ENCODE measurements at places on chromosomes 7 and 10.

- no peak for DNase-seq
Measured at GRCh38 chr10:11602358-11602757, 9.1 kb downstream of the USP6NL start.

DNA sequence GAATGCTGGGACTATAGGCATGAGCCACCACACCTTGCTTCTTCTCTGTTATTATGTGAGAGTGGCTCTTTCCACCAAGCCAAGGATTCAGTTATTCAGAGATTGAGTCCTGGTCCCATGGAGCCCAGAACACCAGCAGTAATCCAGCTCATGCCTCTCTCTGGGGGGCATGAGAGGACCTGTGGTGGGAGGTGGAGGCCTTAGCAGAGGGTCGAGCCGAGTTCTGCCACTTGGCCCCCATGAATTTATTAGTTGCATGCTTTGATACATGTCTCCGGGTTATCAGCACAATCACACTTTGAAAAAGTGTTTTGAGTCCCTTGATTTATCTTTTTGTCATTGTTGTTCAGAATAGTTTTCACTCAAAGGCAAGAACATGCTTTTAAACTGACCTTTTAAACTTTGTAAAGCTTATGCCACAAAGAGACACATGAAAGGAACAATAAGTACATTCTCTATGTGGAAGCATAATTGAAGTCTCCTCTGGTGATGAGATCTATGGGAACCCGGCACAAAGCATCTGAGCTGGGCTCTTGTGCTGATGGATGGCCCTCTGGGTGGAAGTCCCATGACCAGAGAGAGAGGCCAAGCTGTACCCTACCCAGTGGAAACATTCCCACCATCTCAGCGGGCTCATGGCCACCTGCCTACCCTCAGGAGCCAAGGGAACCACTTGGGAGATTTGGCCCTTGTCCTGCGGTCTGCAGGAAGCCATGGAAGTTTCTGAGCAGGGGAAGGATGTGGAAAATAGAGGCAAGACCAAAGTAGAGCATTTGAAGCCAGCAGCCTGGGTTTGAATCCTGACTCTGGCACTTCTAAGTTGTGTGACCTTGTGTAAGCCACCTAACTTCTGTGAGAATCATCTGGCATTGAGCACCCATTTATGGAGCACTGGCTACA is 53.9 kb downstream of the MINDY4 start:
- no peak for DNase-seq

DNA sequence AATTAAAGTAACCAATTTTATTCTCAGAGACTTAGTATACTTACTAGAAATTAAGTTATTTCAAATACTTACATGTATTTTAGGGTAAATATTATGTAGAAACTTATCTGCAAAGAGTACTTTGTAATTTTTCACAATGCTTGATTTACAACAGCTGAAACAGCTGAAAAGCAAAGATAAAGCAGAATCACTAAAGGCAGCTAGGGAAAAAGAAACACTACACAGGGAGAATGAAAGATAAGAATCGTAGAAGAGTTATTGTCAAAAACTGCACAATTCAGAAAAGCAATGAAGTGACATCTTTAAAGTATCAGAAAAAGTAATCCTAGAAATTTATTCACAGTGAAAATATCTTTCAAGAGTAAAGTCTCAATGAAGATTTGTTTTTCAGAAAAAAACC is 69.7 kb upstream of the ZNF804B start:
- DNase-seq, result no peak

- no peak for DNase-seq
Measured at GRCh38 chr10:60914690-60915141, 29.3 kb downstream of the RHOBTB1 start.

DNA sequence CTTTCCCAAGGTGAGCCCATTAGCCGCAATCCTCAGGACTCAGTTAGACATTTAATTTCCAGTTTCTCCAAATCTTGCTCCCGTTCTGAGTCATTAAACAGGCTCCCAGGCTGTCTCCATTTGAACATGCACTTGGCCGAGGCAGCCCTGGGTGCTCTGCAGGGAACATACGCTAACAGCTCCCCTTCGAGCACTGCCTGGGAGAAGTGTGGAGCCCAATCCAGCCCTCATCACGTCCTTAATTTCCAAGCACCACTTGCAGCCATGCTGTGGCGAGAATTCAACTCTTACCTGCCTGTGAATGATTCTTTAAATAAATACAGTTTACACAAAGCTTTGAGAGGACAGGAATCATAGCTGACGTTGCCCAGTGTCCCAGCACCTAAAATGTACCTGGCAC is 218.2 kb downstream of the CCSER2 start:
- no peak for DNase-seq

GRCh38 chr7:130069179-130069977 is 956 bp upstream of the KLHDC10 start:
- no peak for DNase-seq

All from BE2C (cell line).